ENCODE measurements at places on chromosomes 16 and 17.
A peak's percentile ranks its signal among the peaks of the same experiment; 100 is the strongest.

GRCh38 chr16:51545951-51546350, 394.9 kb upstream of the SALL1 start:
- no peak for DNase-seq

DNA sequence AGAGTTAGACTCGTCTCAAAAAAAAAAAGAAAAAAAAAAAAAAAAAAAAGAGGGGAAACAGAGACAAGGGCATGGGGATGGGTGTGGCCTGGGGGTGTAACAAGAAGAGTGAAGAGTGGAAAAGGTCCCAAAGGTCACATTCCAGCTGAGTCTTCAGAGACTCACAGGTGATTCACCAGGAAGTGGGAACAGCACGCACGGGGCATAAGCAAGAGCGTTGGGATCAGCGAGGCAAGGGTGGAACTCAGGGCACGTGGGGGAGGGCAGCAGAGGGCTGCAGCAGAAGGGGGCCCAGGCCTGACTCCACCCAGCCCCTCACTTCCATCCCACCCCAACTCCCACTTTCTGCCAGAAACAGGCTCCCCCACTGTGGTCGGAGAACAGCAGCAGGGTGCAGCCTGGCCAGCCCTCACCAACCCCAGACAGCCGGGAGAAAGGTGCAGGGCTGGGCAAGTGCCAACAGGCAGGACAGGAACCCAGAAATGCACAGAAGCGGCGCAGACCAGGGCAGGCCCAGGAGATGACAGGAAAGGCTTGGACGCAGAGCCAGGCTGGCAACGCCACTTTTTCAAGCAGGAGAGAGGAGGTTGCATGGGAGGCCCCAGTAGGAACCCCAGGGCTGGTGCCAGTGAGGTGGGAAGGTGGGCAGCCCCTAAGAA, 3.3 kb downstream of the MEAK7 start:
- DNase-seq: peak; percentile 38

GRCh38 chr16:4917117-4917516, 19.8 kb downstream of the PPL start:
- no peak for DNase-seq

GRCh38 chr16:56862776-56863175, 2.2 kb upstream of the SLC12A3 start:
- peak; percentile 85 for DNase-seq

DNA sequence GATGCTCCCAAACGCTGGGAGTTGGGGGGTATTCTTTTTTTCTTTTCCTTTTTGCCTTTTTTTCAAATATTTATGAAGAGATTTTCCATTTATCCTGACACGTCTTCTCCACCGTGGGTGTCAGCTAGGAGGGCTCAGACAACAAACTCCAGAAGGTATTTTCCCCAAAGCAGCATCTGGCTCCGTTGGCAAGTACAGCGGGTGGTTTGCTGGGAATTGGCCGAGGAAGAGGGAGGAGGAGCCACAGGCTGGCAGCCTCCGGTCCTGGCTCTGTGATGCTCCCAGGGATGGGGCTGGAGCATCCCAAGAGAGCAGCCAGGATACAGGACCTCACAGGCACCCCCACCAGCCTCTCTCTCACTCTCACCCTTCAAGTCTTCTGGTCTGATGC, 10.9 kb upstream of the CACNG4 start:
- DNase-seq: no peak

- no peak for DNase-seq
Measured at GRCh38 chr17:62750631-62751051, 57.5 kb downstream of the MARCHF10 start.

GRCh38 chr17:70378076-70378475, 208.7 kb downstream of the KCNJ2 start:
- DNase-seq: no peak

DNA sequence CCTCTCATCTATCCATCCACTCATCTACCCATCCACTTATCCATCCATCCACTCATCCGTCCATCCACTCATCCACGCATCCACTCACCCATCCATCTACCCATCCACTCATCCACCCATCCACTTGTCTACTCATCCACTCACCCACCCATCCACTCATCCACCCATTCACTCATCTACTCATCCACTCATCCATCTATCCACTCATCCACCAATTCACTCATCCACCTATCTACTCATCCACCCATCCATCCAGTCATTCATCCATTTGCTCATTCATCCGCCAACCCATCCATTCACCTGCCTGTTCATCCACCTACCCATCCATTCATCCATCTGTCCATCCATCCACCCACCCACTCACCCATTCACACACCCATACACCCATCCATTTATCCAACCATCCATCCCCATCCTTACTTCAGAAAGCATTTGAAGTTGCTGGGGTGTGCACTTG, 329.6 kb downstream of the SEC14L1 start:
- DNase-seq: no peak

- no peak for DNase-seq
Measured at GRCh38 chr17:55168958-55169687, 95.6 kb upstream of the HLF start.

DNA sequence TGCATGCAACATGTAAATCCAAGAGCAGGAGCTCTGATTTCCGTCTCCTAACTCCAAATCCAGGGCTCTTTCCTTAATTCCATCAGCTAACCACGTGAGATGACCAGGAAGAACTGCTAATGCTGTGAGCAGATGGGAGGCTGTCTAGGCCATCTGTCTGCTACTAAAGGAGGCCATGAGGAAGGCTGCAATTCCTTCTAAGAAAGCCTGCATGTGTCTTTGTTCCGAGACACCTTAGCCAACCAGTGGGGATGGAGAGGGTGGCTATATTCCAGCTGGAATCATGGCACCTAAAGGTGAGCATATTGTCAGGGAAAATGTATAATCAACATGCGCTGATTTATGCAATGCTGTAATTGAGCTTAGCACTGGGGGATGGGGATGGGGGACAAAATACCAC, 267.2 kb upstream of the CDH5 start:
- DNase-seq: no peak

GRCh38 chr16:50067290-50067853, 1.6 kb downstream of the HEATR3 start:
- DNase-seq: peak; percentile 91

DNA sequence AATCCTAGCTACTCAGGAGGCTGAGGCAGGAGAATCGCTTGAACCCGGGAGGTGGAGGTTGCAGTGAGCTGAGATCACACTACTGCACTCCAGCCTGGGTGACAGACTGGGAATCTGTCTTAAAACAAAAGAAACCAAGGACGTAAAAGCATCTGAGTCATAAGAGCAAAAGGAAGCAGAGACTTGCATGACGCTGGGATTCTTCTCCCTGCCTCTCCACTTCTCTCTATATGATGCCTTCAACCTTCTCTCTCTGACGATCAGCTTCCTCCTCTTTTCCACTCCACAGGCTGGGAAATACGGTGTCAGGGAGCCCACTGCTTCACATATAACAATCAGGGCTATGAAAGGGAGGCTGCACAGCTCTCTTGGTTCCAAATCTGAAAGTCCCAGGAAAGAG, 43.2 kb upstream of the CCL1 start:
- DNase-seq: no peak

DNA sequence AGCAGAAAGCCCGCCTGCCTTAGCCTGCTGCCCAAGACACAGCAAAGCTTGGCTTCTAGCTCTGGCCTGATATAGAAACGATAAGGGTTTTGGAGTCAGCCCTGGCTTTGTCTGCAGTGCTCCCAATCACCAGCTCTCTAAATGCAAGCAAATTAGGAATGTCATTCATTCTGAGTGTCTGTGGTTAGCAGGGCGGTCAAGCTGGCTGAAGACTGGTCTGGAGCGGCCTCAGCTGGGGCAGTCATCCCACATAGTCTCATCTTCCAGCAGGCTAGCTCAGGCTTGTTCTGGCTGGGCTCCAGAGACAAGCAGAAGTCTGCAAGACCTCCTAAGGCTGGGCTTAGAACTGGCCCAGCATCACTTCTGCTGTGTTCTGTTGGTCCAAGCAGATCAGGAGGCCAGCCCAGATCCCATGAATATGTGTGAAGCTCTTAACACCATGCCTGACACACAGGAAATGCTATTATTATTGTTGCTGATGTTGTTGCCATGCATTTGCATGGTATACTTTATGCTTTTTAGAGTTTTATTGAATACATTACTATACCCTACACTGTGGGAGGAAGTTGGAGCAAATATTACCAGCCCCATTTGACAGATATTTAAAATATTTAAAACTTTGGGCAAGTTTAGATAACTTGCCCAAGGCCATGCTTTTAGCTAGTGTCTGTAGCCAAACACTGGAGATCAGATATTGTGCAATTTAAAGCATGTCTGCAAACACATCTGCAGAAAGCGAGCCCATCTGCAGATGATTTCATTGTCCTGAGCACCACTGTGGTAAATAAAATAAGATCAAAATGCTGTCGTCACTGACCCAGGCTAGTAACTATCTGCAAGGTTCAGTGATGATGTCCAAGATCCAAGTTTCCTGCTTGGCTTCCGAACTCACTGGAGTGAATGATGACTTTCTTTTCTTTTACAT, 24.8 kb downstream of the TMC7 start:
- peak; percentile 22 for DNase-seq

- DNase-seq: no peak
Measured at GRCh38 chr16:83952587-83952939, 477 bp upstream of the OSGIN1 start.

GRCh38 chr16:4159726-4160125, 43.5 kb upstream of the ADCY9 start:
- DNase-seq: no peak

DNA sequence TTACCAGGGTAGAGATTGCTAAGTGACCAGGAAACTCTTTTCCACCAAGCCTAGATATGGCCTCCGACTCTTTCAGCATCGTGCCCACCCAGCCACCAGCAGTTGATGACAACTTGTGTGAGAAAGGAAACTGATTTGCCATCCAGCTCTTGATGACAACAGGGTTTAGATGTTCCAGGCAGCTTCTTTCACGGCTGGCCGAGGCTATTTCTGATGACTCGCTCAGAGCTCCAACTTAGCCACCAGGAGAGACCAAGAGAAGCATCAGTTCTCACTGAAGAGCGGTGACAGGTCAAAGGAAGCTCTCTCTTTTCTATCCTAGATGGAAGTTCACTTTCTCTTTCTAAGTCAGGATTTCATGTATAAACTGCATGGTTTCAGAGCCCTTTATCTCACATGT, 61.2 kb downstream of the MPHOSPH6 start:
- DNase-seq: no peak

GRCh38 chr16:50469121-50469743, 79.0 kb upstream of the NKD1 start:
- no peak for DNase-seq

DNA sequence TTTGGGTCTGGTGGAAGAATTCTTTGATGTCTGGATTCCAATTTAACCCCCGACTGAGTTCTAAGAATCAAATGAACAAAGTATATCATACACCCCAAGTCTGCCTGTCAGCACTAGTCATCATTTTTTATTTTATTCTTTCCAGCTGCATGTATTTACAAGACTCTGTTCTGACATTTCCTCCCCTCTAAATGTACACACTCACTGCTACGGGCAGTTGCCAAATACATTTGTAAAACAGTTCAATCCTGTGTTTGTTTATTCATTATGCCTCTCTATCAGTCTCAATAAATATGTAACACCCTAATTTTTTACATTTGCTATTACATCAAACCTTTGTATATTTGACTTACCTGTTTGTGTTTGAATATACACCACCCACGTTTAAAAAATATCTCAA, 422.3 kb upstream of the PSMD7 start:
- DNase-seq: no peak

DNA sequence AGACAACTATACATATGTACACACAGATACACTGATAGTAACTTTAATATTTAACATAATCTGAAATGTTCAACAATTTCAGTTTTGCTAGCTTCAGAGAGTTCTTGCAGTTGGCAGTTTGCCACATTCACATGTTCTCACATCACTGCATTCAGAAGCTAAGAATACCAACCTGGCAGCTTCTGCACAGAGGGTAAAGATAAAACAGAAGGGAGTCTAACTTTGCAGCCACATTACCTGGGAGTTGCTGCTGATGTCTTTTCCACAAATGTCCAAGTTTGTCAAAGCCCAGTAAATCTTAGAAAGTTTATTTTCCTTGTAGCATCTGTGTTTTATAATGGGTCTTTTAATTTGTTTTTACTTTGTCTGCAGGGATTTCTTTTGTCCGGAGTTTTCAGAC, 332.0 kb downstream of the BCAS3 start:
- no peak for DNase-seq

DNA sequence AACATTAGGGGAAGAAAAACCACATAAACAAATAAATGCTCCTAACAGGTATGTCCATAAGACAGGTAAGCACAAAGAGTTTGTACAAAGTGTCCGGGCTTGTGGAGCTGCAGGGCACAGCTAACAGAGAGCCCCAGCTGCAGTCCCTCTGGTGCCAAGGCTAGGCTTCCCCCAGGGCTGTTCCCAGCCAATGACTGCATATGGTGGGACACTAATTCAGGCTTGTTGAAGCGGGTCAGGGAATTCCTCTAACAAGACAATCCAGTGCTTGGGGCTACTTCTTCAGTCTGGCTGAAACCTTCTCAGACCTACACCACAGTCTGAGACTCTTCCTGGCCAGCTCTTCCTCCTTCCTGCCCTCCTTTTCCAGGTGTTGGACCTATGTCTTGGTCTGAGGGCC, 51.7 kb upstream of the ALDH3A1 start:
- no peak for DNase-seq

All from NB4 (cell line).